Foreskin keratinocyte (primary cell): ENCODE measurements at places on chromosomes 11 and 22.

DNA sequence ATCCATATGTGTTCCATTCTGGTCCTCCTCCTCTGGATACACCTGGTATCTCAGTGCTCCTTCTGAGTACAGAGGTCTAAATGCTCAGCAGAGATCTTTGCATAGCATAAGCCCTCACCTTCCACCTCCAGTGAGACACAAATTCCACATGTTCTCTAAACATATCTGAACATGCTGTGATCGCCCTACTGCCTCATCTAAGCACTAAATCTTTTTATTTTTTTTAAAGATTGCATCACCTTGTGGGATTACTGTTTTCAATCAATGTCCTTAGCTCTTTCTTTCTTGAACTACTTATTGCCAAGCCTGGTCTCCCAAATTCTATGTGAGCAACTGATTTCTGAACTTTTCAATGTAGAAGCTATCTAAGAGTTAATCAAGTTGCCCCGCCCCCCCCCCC is 113.4 kb downstream of the TRPC6 start:
- peak; percentile 58 for DNase-seq

DNA sequence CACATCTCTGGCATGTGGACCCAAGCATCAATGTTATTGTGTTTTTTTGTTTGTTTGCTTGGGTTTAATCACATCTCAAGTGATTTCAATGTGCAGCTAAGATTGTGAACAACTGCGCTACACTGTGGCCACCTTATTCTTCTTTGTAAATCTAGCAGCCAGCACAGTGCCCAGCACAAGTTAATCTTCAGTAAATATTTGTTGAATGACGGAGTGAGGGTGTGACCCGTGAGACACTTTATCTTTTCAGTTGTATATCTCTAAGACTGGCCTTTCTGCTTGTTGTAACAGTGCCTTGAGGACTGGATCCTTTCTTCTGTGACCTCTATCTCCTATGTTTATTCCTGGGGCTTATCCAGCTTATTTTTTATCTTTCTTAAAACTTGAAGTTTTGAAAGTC is 21.4 kb upstream of the AMOTL1 start:
- DNase-seq = peak; percentile 81

GRCh38 chr22:26097840-26098239 is 71.4 kb upstream of the SEZ6L start:
- no peak for DNase-seq

DNA sequence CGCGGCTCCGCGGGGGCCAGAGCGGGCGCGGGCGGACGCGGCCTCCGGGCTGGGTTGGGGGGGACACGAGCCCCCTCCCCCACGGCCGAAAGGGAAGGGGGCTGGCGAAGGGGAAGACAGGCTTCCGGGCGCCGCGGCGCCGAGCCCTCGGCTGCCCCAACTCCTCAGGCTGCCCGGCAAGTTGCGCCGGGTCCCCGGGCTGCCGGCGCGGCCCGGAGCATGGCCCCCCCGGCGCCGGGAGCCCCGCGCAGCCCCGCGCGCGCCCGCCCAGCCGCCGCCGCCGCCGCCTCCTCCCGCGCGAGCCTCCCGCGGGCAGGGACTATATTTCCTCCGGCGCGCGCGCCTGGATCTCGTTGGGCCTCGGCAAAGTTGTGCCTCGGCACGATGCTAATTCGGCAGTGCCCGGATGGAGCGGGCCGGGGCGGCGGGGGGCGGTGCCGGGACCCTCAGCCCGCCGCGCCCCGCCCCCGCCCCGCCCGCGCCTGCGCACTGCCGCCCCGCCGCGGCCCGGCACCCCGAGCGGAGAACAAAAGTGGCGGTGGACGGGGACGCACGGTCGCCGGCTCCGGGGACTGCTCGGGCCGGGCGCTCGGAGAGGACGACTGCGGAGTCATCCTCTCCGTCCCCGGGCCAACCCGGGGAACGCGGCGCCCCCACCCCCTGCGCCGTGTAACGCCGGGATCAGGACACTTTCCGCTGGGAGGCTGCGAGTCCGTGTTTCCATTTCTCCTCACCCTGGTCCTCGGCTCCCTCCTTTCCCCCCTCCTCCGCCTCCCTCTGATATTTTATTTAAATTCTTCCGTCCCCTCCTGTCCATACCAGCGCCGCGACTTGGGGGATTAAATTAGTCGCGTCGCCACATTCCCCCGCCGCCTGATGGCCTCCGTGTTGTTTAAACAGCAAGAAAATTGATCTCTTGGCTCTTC is at the start of gene PHF21B:
Gene PHF21B (minus strand): TSS at position 400 of the 926 bp plus-strand sequence. CDS start 456 bp downstream, outside the sequence.
- peak; percentile 18 for DNase-seq

- DNase-seq = peak; percentile 29
These were observed 13.4 kb downstream of the SYT7 start for GRCh38 chr11:61567286-61568061.
